Naive thymus-derived CD4-positive, alpha-beta T cell (primary cell): ENCODE measurements at places on chromosomes 4 and X. TPM values are rescaled to one million over a fixed set of nuclear protein-coding genes. Genes with fewer than 3 reads are reported as not detected.

DNA sequence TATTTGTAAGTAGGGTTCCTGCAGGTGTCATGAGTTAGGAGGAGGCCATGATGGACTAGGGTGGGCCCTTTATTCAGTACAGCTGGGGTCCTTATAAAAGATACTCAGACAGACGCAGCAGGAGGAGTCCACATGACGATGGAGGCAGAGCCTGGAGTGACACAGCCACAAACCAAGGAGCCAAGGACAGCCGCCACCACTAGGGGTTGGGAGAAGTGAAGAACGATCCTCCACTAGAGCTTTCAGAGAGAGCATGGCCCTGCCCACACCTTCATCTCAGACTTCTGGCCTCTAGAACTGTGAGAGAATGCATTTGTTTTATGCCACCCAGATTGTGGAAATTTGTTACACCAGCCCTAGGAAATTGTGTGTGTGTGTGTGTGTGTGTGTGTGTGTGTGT lies 31.1 kb downstream of the JAKMIP1 start:
- no peak for DNase-seq

GRCh38 chr4:10180603-10180926 lies 64.0 kb upstream of the WDR1 start:
- DNase-seq: no peak

MAGEA2 gene
- not detected in 2 replicates for total RNA-seq

DNA sequence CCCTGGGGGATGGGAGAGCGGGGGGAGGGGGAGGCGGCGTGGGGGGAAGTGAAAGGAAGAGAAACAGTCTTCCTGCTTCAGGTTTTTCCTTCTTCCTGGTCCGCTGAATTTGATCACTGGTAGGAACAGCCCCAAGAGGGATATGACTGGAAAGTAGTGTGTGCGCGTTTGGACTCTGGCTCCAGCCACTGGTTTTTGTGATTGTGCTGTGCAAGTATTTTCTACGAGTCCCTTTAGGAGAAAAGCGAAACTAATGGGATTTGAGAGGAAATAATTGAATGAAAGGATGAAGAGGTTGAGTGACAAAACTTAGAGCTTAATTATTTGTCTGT lies 836 bp downstream of the PRRG1 start:
- no peak for DNase-seq

DNA sequence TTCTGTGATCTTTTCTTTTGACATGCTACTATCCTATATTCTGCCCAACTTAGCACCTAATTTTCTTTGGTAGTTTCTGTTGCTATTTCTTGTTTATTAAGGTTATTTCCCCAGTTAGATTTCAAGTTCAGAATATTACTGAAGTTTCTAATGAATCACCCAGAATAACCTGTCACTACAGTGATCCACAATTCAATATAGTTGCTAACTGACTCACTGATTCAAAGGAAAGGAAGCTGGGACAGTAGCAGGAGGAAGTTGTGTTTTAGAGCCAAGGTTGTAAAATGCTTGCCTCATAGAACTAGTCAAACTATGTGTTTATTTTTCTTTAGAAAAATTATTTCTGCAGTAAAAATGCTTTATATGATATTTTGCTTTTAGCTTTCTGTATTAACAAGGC lies 37.4 kb downstream of the PAK3 start:
- DNase-seq: no peak

- DNase-seq: no peak
Measured at GRCh38 chr4:151316645-151317044, 8.8 kb downstream of the SH3D19 start.

- DNase-seq: peak; percentile 26
Measured at GRCh38 chr4:16890651-16891050, 7.8 kb downstream of the LDB2 start.

- no peak for DNase-seq
Measured at GRCh38 chr4:47263721-47264120, 199.8 kb downstream of the COMMD8 start.

AFM gene
- not detected for total RNA-seq

DNA sequence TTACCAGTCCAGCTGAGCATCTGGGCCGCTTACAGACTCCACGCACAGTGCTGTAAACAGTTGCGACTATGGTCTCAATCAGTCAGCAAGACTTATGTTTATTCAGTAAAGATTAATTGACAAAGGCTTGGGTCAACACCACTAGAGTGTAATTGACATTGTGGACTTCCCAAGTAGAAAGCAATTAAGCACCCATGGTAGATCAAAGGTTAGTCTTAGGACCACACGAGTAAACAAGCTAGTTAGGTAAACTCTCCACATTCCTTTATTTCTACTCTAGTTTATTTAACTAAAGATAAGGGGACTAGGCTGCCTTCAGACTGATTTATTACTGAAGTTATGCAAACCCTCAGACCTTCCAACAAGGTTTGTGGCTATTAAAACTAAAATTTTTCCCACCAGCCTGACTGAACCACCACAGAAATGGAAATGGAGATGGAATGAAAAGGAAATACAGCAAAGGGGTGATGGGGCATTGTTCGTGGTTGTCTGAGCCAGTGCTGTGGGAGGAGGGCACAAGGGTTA lies 44.2 kb downstream of the MTHFD2L start:
- DNase-seq: no peak

DNA sequence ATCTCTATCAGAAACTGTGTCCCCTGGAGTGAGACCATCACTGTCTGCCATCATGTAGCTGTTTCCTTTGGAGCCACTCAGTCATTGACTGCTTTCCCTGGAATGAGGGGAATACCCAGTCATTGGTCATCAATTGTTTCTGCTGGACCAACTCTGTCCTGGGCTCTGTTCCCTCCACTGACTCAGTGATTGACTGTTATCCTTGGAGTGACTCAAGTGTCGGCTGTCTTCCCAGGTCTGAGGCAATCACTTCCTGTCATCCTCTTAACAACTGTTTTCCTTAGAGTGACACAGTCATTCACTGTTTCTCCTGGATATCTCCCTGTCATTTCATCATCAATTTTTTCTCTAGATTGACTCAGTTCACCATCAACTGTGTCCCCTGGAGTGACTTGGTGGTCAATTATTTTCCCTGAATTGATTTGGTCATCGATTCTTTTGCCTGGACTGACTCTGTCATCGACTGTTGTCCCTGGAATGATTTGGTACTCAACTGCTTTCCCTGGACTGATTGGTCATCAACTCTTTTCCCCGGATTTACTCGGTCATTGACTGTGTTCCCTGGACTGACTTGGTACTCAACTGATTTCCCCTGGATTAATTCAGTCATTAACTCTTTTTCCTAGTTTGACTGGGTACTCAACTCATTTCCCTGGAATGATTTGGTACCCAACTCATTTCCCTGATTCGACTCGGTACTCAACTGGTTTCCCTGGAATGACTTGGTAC lies 327.9 kb upstream of the VCX start:
- DNase-seq: no peak

DNA sequence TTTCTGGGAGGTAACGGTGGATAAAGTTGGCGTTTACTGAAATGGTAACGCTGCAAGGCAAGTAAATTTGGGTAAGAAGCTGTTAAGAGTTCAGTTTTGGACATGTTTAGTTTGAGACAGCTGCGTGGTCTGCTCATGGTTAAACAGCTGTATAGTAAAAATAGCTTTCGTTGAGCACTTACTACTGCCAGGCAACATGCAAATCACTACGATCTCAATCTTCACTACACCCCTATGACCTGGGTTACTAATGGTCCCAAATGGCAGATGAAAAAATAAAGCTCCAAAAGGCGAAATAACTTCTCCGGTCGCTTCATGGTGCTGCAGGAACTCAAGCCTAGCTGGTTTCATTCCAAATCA lies 22.2 kb downstream of the FABP2 start:
- DNase-seq: peak; percentile 10

PDE6B gene
- total RNA-seq: 20.1 TPM
